ENCODE measurements at places on chromosomes 3 and 15.

GRCh38 chr3:4999531-5000184, 20.4 kb downstream of the BHLHE40 start:
- DNase-seq = peak; percentile 69

- DNase-seq = no peak
These were observed 107.8 kb downstream of the ASB7 start for GRCh38 chr15:100710222-100710621.

- no peak for DNase-seq
These were observed 47.1 kb downstream of the KLF15 start for GRCh38 chr3:126309861-126310655.

DNA sequence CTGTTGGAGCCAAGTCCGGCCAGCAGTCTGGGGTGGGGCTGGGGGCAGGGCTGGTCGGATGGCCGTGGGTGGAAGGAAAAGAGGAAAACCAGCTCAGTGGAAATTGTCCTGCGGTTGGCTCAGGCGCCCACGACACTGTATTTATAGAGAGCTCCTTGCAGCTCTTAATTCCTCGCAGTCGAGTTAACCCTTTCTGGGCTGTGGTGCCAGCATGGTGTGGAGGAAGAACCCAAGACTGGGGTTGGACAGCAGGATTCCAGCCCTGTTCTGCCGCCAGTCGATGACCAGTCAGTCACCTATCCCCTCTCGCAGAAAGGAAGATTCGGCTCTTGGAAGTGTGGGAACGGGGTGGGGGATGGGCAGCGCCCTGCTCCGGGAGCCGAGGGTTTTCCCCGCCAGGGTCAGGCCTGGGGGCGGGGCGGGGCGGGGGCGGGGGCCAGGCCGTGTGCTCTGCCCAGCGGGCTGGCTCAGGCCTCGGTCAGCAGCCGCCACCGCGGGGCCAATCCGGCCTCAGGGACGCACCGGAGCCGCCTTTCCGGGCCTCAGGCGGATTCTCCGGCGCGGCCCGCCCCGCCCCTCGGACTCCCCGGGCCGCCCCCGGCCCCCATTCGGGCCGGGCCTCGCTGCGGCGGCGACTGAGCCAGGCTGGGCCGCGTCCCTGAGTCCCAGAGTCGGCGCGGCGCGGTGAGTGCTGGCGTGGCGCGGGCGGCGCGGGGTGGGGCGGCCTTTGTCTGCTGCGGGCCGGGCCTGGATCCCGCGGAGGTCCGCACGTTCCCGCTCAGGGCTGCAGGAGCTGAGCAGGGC, at the start of gene CD276:
Gene CD276 (plus strand): TSS at position 607 of the 804 bp plus-strand sequence. CDS start 15,257 bp downstream, outside the sequence.
- DNase-seq = peak; percentile 77

DNA sequence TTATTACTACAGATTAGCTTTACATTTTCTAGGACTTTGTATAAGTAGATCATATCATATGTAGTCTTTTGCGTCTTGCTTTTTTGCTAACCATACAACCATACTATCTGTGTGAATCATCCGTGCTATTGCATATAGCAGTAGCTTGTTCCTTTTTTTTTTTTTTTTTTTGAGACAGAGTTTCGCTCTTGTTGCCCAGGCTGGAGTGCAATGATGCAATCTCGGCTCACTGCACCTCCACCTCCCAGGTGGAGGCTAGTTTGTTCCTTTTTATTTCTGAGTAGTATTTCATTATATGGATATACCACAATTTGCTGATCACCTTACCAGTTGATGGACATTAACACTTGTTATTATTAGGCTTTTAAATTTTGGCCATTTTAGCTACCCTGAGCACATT, 54.5 kb upstream of the TBL1XR1 start:
- no peak for DNase-seq

GRCh38 chr3:190486908-190487607, 26.8 kb upstream of the IL1RAP start:
- no peak for DNase-seq
